ENCODE measurements at places on chromosomes 7 and 10.
A peak's percentile ranks its signal among the peaks of the same experiment; 100 is the strongest.

GRCh38 chr7:14047709-14048399 lies 58.4 kb upstream of the ETV1 start:
- DNase-seq: no peak

- no peak for DNase-seq
These were observed 12.3 kb downstream of the DDIT4 start for GRCh38 chr10:72285972-72286521.

DNA sequence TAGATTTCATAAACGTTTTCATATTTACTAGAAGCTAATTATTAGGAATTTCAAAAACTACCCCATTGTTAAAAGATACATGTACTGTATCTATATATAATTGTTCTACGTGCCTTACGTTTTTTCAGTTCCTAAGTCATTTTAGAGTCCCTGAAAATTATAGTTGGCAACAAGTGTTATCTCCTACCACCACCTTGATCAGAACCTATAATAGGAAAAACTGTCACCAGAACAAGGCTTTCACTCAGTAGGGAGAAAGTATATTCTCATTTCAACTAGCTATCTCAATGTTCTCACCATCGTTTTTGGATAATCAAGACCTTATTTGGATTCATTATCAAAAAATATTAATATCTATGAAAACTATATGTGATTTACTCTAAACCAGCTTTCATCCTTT lies 107.7 kb downstream of the CPEB3 start:
- DNase-seq: no peak

DNA sequence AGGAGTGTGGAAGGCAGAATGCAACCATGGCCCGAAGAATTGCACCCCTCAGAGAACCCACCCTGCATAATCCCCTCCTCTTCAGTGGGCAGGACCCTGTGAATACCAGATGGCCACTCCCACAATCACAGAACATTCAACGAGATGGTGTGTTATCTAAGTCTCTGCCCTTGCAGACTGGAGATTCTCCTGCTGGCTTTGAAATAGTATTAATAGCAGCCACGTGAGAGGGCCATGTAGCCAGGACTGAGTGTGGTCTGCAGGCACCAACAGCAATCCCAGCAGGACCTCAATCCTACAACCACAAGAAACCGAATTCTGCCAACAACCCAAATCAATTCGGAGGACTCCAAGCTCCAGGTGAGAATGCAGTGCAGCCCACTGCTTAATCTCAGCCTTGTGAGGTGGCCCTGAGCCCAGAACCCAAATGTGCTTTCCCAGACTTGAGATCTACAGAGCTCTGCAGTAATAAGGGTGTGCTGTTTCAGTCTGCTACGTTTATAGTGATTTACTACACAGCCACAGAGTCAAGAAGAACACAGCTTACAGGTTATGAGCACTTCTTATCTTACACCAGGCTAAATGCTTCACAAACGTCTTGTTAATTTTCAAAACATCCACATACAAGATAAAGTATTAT lies 72.1 kb downstream of the VOPP1 start:
- no peak for DNase-seq

DNA sequence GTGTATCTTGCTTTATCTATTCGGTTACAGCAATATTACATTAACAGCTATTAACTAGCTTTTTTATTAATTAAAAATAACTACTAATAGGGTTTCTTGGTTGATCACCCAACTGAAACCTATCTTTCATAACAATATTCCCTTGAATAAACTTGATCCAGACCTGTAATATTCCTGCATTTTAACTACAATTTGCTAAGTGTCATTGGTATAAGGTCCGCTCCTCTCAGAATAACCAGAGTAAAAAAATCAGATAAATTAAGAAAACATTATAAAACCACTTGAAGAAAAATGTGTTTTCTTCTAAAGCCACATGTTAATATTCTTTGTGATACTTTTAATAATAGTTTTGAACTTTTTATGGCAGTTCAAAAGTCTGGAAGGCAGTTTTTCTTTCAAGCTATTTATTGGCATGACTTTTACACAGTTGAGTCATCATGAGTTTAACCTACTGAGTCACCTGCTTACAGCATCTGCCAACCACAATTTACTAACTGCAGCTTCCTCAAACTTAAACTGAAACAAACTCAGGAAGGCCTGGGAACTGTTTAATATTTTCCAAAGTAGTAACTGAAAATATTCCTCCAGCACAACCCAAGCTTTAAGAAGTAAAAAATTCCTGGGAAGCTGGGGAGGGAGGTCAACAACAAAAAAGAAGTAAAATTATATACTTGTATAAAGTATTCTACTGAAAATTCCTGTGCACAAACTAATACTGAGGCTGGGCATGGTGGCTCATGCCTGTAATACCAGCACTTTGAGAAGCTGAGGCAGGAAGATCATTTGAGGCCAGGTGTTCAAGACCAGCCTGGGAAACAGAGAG lies 103.2 kb downstream of the NRBF2 start:
- DNase-seq: no peak

- DNase-seq: peak; percentile 83
These were observed at the start of gene AEBP1 for GRCh38 chr7:44103923-44104859. TSS of gene AEBP1 (plus strand) at chr7:44104345. CDS start at chr7:44104666, 321 bp downstream.

- DNase-seq: no peak
These were observed 47.7 kb downstream of the LRGUK start for GRCh38 chr7:134174795-134175261.

- no peak for DNase-seq
These were observed 20.3 kb downstream of the SEC61G start for GRCh38 chr7:54738737-54739136.

- DNase-seq: no peak
These were observed 354.6 kb upstream of the SHH start for GRCh38 chr7:156166692-156167416.

GRCh38 chr7:137998250-137998649 lies 3.6 kb downstream of the CREB3L2 start:
- DNase-seq: no peak

- no peak for DNase-seq
These were observed 135.8 kb downstream of the ARID5B start for GRCh38 chr10:62037166-62037831.

DNA sequence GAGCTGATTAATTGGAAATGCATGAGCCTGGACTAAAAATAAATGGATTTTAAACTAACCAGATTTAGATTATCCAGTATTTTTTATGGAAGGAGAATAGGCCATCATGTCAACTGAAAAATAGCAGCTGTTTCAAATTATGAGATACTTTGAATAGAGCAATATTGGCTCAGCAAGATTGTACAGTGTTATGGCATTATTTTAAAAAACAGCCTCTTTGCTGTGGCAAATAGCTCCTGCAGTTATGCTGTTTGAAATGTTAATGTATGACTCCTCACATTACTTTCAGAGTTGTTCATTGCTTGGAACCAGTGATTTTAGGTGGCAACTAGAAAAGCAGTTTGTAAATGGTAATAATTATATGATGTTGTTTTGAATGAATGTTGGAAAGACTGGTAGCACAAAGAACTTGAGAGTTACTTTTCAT lies 244.5 kb downstream of the KIAA1217 start:
- DNase-seq: no peak

DNA sequence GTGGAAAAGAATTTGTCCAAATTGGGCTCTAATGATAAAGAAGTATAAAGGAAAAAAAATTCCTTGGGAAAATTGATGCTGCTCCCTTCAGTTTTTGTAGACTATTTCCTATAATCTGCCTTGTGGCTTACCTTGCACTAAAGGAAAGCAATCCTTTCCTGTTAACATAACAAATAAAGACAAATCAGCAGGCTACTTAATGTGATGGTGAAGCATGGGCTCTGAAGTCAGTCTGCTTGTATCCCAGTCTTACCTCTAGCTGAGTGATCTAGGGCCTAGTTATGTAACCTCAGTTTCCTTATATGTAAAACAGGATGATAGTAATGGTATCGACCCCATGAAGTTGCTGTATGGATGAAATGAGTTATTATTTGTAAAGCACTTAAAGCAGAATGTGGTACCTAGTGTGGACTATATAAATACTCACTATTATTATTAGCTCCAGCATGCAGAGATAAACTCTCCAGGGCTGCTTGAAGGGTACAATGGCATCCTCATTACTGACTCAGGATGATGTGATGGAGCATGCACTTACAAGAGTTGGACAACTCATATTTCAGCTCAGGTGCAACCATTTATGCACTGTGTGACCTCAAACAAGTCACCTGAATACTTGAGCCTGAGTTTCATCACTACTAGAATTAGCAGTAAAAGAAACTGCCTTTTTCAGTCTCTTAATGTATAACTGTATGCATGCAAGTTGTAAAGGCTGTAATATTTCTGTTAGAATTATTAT lies 156.1 kb downstream of the DKK1 start:
- DNase-seq: no peak

- DNase-seq: no peak
These were observed 918 bp downstream of the CALHM2 start for GRCh38 chr10:103451091-103451813.

GRCh38 chr10:110480387-110480786 lies 17.3 kb upstream of the DUSP5 start:
- DNase-seq: no peak

DNA sequence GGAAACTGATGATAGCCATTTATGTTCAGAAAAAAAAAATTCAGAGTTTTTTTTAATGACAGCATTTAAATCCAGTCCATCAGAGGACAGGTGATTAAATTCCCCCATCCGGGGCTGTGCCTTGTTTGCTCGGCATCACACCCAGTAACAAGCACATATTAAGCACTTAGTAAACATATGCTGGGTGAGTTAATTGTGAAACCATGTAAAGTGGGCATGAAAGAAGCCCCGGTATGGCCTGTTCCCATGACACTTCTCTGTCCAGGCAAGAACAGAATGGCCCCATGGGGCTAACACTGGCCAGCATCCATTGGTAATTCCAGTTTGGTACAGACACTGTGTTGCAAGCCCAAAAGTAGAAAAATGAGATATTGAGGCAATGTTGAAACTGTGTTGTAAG lies 220.8 kb upstream of the RNF32 start:
- DNase-seq: no peak

DNA sequence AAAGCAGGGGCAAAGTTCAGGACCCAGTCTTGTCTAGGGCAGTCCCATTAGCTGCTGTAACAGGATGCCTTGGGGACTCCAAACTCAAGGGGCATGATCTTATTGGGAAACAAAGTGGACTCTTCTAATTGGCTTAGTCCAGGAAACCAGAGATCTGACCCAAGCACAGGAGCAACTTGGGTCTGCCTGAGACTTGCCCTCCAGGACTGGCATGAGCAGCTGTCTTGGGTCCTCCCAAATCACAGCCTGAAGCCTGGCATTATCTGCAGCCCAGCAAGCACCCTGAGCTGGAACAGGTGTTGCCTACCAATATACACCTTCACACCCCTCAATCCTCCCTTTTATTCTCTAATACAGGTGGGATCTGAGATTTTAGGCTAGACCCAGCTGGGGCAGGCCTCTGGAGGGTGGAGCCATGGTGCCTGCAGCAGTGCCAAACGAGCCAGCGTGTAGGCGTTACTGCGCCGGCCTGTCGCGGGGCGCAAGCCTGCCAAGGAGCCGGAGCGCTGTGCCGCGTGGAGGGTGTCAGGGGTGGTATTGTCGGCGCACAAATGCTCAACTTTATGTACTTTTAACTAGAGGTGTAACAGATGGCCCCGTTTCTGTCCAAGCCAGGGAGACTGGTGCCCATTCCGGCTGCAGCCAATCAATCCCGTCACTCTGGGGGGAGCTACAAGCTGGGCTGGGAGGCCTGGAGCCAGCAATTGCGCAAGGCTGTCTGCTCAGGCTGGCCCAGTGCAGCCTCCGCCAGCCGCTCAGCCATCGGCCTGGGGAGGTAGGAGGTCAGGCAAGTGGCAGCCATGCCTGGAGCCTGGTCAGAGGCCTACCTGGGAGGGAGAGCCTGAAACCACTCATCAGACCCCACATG lies 12.8 kb upstream of the LBX1 start:
- no peak for DNase-seq

- no peak for DNase-seq
These were observed 7.4 kb downstream of the LRRC20 start for GRCh38 chr10:70374775-70375614.

- no peak for DNase-seq
These were observed 36.6 kb downstream of the KIAA1549 start for GRCh38 chr7:138944592-138944991.

DNA sequence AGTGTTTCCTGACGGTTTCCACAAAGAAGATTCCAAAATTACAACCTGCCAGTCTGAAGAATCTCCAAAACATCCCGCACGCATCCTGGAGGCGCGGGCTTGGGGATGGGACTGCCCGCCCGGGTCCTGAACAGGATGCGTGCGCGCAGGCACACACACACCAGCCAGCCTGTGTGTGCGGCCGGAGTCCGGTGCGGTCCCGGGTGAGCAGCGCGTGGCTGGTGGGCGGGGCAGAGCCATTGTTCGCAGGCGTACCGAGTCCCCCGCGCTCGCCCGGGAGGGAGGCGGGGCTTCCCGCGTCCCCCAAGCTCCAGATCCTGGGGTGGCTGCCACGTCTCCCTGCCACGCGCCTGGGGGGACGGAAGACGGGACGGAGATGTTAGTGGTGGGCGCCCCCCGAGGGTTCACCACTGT lies 675 bp upstream of the SCD start:
- no peak for DNase-seq

GRCh38 chr7:92639966-92640365 lies 49.8 kb upstream of the FAM133B start:
- DNase-seq: no peak

DNA sequence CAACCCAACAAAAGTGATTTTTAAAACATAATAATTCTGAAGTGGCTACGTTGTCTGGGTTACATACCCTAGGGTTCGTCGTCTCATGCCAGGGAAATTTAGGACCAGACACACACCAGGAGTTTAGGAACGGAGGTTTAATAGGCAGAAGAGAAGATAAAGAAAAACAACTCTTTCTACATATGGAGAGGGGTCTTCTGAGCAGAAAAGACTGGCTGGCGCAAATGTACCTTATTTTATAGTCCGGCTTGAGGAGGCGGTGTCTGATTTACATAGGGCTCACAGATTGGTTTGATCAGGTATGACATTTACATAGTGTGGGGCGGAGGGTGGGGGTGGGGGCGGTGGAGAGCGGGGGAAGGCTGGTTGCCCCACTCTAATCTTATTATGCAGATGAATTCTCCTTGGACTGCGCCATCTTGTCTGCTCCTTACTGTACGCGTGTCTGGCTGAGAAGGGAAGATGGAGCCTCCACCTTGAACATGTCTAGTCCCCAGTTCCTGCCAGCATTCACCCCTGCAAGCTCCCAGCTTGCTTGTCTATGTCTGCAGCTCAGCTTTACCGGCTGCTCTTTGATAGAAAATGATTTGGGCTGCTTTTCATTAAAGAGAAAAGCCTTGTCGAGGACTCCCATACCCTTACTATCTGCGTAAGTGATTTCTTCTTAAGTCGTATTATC lies 98.7 kb downstream of the RALA start:
- no peak for DNase-seq

- DNase-seq: peak; percentile 80
These were observed 63.8 kb downstream of the UNCX start for GRCh38 chr7:1296356-1296981.

GRCh38 chr7:50330254-50330653 lies 25.7 kb downstream of the IKZF1 start:
- DNase-seq: no peak

- no peak for DNase-seq
These were observed 133.3 kb downstream of the VPS41 start for GRCh38 chr7:38775506-38776175.

DNA sequence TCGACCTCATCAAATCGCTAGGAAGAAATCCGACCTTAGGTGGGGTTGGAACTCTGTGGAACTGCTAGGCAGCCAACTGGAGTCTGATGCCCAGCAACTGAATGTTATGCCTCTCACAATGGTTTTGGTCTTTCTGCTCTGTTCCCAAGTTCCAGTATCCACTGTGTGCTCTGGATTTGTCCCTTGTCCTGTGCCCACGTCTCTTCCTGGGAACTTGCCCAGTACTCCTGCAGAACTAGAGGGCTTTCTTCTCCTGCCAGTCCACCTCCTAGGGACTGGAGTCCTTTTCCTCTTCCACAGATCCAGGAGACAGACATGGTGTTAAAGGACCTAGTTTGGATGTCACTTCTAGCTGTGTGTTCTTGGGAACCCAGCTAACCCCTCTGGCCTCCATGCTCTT lies 26.6 kb downstream of the PRTFDC1 start:
- no peak for DNase-seq

Data from chondrocyte (in vitro differentiated cells).